T1000 (cell line): ENCODE measurements at places on chromosomes 16 and 17.

DNA sequence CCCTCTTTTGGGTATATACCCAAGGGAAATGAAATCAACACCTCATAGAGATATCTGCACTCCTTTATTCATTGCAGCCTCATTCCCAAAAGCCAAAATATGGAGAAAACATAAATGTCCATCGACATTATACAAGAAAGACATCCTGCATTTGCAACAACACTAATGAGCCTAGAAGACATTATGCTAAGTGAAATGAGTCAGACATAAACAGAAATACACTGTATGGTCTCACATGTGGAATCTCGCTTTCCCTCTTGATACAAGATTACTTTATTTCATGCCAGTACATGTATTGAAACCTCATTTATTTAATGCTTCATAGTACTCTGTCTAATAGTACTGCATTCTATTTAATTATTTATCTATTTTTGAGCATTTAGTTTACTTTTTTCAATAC is 157.2 kb downstream of the ZNF18 start:
- DNase-seq: no peak

DNA sequence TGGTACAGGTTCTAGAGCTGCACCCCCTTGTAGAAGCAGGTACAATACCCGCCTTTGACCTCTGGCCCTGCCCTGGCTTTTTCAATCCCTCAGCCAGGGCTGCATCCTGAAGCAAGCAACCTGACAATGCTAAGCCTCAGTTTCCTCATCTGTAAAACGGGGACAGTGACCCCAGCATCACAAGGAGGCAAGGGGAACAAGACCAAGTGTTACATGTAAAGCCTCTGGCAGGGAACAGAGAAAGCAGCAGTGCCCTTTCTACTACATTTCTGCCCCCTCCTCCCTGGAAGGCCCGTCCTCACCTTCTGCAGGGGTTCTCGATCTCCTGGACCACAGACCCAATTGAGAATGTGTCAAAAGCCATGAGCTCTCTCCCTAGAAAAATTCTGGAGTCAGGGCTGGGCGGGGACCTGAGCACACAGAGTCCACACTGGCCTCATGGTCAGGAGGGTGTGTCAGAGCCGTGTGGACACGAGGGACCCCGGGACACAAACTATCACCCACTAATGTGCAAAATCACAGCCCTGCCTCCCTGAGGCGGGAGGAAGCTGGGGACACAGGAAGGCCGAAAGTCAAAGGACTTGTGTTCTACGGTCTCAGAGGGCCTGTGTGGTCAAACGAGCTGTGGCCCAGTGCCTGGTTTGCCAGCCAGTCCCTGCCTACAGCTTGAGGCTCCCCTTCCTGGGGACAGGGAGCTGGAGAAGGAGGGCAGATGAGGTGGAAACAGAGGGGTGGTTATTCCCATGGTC is 27.5 kb downstream of the LRRC75A start:
- no peak for DNase-seq

- no peak for DNase-seq
Observed at GRCh38 chr17:7897090-7897489, 8.5 kb downstream of the CHD3 start.

DNA sequence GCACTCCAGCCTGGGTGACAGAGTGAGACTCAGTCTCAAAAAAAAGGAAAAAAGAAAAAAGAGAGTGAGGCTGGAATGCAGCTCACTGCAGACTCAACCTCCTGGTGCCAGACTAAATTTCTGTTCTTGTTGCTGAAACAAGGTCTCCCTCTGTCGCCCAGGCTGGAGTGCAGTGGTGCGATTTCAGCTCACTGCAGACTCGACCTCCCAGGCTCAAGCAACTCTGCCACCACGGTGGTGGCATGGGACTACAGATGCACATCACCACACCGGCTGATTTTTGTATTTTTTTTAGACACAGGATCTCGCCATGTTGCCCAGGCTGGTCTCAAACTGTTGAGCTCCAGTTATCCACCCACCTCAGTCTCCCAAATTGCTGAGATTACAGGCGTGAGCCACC is 34.6 kb downstream of the TRIM25 start:
- DNase-seq: no peak

DNA sequence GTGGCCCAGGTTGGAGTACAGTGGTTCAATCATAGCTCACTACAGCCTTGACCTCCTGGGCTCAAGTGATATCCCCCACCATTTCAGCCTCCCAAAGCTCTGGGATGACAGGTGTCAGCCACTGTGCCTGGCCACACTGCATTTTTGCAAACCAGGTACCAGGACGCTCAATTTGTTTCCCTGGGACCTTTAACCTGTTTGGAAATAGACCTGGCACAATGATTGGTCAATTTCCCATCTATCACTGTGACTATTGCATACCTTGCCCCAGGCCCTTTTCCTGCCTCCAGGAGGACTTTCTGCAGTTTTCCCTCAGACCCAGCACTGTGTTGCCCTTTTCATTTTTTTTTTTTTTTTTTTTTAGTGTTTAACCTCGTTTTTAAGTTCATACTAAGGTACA is 11.1 kb upstream of the FUS start:
- DNase-seq: no peak

DNA sequence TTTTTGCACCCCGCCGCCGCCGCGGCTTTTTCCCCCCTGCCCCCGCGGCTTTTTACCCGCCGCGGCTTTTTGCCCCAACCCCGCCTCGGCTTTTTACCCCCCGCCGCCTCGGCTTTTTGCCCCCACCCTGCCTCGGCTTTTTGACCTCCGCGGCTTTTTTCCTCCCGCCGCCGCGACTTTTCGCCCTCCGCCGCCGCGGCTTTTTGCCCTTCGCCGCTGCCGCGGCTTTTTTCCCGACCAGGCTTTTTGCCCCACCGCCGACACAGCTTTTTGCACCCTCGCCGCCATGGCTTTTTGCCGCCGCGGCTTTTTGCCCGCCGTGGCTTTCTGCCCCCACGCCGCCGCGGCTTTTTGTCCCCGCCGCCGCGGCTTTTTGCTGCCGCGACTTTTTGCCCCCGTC is 137.0 kb upstream of the TP53TG3D start:
- no peak for DNase-seq

GRCh38 chr17:40312131-40312731 is 3.3 kb downstream of the RARA start:
- DNase-seq: peak; percentile 41

- DNase-seq: no peak
Observed at GRCh38 chr16:47069841-47070584, 73.7 kb downstream of the NETO2 start.

DNA sequence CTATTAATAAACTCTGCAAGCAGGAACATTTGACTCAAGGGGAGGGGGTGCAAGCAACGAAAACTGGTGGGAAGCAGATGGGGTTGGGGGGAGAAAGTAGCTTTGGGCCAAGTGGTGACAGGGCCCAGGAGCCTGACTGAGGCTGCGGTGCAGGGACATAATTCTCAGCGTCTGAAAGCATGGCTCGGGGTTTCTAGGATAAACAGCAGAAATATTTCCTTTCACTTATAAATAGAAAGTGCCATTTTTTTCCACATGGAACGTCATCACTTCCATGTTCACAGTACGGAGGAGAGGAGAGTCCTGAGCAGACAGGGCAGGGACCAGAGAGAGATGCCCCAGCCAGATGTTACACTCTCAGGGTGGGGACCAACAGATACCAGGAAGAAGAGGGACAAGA is 197.1 kb downstream of the ZFHX3 start:
- DNase-seq: no peak
